Stimulated activated CD4-positive, alpha-beta T cell treated with anti-CD3 and anti-CD28 coated beads, Interleukin-15, amount 100 ng/mL, for 48 hours (primary cell): ENCODE measurements at places on chromosomes 4 and X.

- no peak for DNase-seq
Observed at GRCh38 chr4:87521319-87521718, 7.9 kb downstream of the SPARCL1 start.

- no peak for DNase-seq
Observed at GRCh38 chrX:22589845-22590244, 317.1 kb downstream of the CBLL2 start.

- no peak for DNase-seq
Observed at GRCh38 chrX:123871309-123871708, 11.5 kb downstream of the XIAP start.

GRCh38 chrX:151725338-151725614 lies 9.3 kb upstream of the CNGA2 start:
- DNase-seq, result no peak

- DNase-seq, result no peak
Observed at GRCh38 chr4:117164338-117164737, 79.0 kb upstream of the TRAM1L1 start.

DNA sequence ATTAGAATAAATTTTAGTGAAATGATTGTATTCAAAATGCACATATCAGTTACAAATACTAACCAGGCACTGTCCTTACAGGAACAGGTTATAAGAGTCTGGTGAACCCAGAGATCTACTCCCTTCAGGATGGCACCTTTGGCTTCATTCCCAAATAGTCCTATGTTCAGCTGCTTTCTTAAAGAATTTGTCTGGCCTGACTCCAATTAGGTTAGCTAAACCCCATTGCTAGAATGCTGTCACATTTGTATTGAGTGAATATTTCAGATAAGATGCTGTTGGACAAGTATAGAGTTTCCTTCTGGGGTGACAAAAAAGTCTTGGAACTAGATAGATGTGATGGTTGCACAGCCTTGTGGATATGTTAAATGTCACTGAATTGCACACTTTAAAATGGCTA lies 69.4 kb downstream of the EFHC2 start:
- no peak for DNase-seq

DNA sequence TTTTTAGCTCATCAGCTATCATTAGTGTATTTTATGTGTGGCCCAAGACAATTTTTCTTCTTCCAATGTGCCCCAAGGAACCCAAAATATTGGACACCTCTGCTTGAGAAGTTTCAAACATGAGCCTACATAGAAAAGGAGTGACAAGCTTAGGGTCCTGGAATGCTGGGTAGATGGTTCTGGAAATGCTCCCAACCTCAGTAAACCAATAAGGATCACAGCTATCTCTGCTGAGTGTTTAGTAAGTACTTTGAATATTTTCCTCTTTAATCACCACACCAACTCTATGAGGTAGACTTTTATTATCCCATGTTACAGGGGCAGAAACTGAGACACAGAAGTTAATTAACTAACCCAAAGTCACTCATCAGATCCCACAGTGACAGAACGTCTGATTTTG lies 164.9 kb upstream of the KLF3 start:
- DNase-seq, result no peak
